NCI-H1105 (cell line): ENCODE measurements at places on chromosomes 16 and 17.

DNA sequence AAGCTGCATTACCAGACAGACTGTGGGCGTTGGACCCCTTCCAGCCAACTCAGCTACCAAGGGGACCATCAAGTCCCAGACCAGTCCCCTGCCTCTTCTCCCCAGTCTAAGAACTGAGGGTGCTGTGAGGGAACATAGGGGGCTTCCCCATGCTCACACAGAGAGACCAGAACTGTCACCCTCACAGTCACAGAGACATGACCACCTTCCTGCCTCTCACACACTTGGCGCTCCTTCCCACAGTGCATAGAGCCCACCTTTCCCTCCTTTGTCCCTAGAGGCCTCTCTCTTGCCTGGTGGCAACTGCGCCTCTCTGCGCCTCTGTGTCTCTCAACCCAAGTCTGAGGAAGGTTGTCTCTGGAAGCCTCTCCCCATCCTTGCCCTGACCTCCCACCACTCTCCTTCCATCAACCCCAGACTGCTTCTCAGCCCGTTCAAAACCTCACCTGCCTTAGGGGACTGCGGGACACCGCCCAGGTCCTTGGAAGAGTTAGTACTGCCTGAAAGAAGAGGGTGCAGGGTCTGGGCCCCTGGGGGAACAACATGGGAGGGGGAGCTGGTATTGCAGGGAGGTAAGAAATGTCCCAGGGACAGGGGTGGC is 6.1 kb upstream of the LHX1 start:
- no peak for DNase-seq

GRCh38 chr16:65781363-65781762 is 585.1 kb upstream of the CDH5 start:
- no peak for DNase-seq

DNA sequence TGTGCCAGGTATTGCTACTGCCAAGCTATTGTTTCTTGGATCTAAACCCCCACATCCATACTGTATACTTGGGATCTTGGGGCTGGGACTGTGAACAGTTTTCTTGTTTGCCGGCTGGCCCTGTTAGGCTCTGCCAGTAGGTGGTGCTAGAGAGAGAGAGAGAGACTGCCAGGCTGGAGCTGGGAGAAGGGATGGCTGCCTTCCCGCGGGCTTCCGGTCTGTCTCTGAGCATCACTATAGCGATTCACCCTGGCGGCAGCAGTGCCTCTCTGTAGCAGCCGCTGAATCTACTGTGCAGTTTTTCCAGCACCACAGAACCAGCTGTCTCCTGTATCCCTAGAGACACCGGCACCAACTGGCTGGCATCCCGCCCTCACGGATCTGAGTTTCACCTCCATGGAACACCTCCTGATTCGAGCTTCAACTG is 201.2 kb downstream of the UTP18 start:
- DNase-seq: peak; percentile 50

DNA sequence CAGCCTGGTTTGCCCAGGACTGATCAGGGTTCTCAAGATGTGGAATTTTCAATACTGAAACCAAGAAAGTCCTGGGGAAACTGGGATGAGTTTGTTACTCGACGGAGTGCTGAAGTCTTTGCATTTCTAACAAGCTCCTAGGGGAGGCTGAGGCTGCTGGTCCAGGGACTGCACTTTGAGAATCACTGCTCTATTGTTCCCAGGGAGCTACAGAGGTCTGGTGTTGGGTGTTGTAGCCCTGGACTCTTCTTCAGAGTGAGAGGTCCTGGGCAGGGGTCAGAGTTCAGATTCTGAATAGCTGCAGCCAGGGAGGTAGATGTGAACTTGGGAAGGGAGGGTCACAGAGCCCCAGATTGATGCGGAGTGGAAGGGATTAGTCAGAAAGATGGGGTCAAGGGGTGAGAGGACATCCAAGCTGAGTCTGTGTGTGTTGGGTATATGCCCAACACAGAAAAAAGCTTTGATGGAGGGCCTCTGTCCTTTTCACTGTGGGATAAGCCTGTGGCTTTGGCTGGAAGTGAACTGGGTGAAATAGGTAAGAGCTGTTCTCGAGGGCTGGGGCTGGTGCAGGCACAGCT is 14.1 kb downstream of the TMEM238L start:
- no peak for DNase-seq

GRCh38 chr17:21678393-21679081 is 13.8 kb upstream of the KCNJ18 start:
- DNase-seq: no peak
